NCI-H2081 treated with DMSO at 0.1 percent for 48 hours (cell line): ENCODE measurements at places on chromosomes 2 and 18.

DNA sequence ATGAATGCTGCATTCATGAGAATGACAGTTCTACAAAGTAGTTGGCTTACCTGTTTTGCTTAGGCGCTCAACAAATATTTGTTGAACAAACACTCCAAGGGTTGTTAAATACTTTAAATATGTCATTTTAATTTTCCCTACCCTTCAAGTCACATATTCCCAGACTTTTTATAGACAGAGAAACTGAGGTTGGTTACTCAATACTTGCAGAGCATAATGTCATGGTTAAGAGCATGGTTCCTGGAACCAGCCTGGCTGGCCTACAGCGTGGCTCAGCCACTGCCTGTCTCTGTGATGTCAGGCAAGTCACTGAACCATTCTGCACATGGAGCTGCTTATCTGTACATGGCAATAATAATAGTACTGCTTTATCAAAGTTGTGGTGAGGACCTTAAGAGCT lies 120.0 kb upstream of the STK17B start:
- no peak for DNase-seq

- DNase-seq = no peak
These were observed 173.1 kb upstream of the STON1 start for GRCh38 chr2:48356701-48357325.

GRCh38 chr2:120418174-120418787 lies 72.3 kb downstream of the INHBB start:
- no peak for DNase-seq

- DNase-seq = no peak
These were observed 72.0 kb downstream of the KCNF1 start for GRCh38 chr2:10983711-10984110.

DNA sequence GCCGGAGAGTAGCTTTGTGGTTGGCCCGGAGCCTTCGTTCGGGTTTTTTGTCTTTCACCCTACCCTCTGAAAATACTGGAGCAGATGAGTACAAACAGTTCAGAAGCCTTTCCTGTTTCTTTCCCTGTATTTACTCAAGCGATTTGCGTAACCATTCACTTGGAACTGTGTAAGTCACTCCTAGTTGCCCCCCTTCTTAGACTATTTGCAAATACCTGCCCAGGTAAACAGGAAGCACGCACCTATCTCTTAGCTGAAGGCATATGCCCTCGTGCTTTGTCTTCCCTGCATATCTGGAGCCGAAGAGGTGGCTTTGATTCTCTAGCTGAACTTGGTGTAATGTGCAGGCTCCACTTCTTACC lies 1.4 kb downstream of the KCNS3 start:
- no peak for DNase-seq

- DNase-seq = no peak
These were observed 21.2 kb downstream of the QPCT start for GRCh38 chr2:37365669-37366068.

- DNase-seq = no peak
These were observed 104.7 kb upstream of the UBXN4 start for GRCh38 chr2:135636982-135637381.

DNA sequence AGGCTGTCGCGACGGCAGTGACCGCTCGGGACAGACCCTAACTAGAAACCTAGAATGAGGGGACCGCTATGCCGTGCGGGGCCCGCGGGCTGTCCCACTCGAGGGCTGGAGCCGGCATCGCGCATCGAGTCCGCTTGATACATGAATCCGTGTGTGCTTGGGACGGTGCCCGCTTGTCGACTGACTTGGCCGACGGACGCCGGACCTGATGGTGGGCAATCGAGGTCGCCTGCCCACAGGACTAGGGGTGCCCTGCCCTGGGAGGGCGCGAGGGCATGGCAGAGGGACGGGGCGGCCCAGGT lies 749 bp upstream of the PTMA start:
- no peak for DNase-seq

DNA sequence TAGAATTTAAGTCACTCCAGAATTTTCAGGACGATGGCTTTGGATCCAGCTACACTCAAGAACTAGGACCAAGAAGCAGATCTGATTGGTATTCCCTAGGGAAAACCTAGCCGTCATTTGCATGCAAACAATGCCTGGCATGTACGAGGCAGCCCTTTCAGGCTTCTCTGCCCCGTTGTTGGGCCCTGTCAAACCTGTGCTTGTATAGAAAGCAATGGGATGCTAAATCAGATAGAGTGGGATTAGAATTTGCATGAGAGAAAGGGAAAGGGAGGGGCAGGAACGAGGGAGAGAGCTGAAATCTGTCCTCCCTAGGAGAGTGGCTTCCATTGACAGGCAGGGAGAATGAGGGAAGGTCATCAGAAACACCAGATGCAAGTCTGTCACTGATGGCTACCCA lies 28.6 kb downstream of the ARID5A start:
- DNase-seq = no peak

- DNase-seq = no peak
These were observed 2.4 kb downstream of the CYP27C1 start for GRCh38 chr2:127217470-127218325.

- DNase-seq = no peak
These were observed 90.6 kb downstream of the ADAM23 start for GRCh38 chr2:206533977-206534376.
